ENCODE measurements at places on chromosomes 4 and X. TPM values are rescaled to one million over a fixed set of nuclear protein-coding genes. Genes with fewer than 3 reads are reported as not detected.

Gene SLC9A7
- total RNA-seq = 9.0 TPM

GRCh38 chr4:139802931-139803330 lies 137.3 kb downstream of the MGST2 start:
- no peak for DNase-seq

- DNase-seq = no peak
Measured at GRCh38 chrX:79592259-79592658, 225.1 kb upstream of the ITM2A start.

DNA sequence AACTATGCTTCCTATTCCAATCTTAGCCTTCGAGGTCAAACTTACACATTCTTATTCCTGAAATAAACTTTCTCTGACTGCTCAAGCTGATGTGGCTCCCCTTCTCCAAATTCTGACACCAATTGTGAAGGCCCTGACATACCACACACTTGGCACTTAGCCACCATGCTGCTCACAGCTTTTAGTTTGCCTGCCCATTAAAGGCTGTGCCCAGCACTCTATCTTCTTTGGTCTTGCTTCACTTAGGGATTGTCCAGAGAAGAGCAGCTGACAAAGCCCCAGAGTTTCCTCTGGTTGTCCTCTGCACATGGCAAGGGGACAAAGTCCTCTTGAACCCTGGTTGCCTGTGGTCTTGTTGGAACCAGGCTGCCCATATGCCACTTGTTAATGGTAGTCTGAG lies 126.1 kb downstream of the ARHGEF9 start:
- no peak for DNase-seq

DNA sequence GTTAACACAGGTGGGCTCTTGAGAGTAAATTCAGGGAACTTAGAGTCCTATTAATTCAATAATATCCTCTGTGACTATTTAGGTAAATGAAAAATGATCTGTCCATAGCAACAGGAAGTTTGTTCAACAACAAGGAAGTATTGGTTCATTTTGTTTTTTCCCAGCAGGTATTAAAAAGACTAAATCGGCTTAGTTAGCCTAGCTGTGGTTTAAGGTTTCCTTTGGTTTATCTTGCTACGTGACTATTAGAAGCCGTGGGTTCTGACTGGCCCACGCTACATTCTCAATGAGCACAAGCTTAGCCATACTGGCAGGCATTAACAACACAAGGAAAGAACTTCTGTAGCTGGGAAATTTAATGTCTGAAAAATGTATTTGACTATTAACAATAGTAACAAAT lies 168.8 kb upstream of the HS3ST1 start:
- DNase-seq = no peak

DNA sequence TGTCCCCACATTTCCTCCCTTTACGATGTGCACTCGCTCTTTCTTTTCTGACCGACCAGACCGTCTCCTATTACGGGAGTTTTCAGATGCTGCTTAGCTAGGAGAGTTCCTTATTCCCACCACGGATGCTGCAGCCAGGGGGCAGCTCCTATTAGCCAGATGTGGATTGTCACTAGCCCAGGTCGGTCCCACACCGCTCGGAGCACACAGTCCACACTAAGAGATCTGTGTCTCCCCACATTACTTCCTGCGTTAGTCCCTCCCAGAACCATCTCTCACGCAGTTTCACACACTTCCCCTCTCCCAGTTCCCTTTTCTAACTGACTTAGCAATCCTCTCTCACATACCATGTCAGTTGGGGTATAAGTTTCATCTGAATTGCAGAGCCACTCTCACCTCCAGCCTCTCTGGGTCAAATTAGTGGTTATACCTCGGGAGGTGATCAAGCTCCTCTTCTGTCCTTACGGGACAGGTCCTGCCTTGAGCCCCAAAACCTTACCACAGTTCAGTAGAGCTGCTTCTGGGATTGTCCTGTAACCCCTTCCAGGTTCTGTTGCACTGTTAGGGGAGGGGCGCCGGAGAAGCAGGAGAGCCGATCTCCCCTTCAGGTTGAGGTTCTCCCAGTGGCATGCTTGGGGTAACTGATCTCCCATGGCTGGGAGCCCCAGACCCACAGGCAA lies 28.2 kb downstream of the SULT1E1 start:
- DNase-seq = peak; percentile 52

- no peak for DNase-seq
Measured at GRCh38 chr4:14667624-14668151, 334.6 kb upstream of the CPEB2 start.

Gene CSN1S1
- not detected for total RNA-seq

GRCh38 chr4:152601156-152601555 lies 65.3 kb upstream of the FBXW7 start:
- DNase-seq = no peak

GRCh38 chr4:132097041-132097440 lies 1052.1 kb upstream of the PCDH10 start:
- DNase-seq = no peak

Gene MAP9
- 0.56 TPM for total RNA-seq

Gene LAP3
- total RNA-seq = 70.9 TPM

GRCh38 chr4:139806929-139807328 lies 141.3 kb downstream of the MGST2 start:
- DNase-seq = no peak

Gene ARMCX1
- total RNA-seq = 2.7 TPM

DNA sequence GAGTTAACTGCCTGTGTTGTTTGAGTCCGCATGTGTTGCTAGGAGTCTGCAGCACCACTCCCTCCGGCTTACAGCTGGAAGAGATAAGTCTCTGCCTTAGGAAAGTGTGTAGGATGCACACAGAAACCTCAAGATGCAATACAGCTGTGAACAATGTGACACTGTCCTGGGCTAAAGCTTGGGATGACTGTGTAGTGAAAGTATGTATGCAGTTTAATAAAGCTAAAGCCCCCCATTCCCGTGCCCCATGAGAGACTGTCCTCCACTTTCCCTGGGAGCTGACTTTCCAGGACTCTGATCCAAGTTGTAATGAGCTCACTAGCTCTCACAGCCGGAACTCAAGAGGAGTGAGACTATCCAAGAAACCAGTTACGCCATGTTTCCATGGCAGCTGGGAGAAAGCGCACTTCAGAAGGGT lies 156.6 kb upstream of the FTHL17 start:
- no peak for DNase-seq

Data from right lobe of liver (tissue), 6 donors.